ENCODE measurements at places on chromosomes 2 and 18.

GRCh38 chr18:48968412-48969215 lies 17.8 kb upstream of the SMAD7 start:
- DNase-seq, result no peak

DNA sequence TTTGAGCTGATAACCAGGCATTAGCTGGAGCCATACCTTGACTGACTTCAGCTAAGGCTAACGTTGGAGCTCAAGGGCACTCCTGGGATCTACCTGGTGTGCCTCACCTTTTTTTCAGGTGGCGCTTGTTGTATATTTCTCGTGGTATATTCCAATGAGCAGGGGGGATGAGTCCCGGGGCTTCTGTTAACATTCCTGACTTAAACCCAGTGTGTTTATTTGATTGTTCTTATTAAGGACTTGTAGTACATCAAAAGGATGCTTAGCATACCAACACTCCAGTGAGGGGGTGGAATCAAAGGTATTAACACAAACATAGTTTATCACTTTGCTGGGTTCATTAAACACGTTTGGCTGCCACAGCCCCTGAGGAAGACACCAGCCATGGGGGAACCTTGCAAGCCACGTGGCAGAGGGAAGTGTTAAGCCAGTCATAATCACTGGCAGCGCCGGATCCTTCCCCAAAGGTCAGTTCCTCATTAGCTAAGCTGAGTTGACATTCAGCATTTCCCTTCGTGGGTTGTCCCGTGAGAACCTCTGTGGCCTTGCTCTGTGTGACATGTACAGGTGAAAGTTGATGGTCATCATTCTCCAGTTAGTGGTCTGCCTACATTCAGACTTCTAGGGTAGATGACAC lies 119.5 kb upstream of the MCFD2 start:
- no peak for DNase-seq

DNA sequence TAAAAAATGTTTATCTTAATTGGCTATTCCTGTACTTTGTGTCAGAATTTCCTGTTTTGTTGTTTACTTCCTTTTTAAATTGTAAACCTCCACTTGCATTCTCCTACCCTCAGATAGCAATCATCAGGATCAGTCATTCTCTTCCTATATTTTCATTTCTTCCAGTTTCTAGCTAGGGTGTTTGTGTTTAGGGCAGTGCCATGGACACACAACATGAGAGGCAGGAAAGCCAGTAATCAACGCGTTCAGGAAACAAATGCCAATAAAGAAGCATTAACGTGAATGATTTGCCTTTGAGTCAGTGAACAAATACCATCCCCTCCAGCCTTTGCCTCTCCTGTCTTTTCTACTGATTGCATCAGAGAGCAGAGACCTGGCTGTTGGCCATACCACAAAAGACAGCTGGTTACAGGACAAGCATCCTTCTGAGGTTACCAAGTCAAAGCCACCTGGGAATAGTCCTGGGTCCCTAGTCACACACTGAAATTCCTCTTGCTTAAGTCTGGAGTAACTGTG lies 56.7 kb upstream of the FHL2 start:
- no peak for DNase-seq

GRCh38 chr2:40093021-40093675 lies 314.1 kb upstream of the THUMPD2 start:
- DNase-seq, result no peak

GRCh38 chr18:75107931-75108276 lies 101.0 kb downstream of the PTGR3 start:
- DNase-seq, result no peak

Measured in activated CD4-positive, alpha-beta T cell treated with anti-CD3 and anti-CD28 coated beads, Interleukin-2, amount 50 U/mL, for 1 hour (primary cell).